ENCODE measurements at places on chromosomes 6 and 20.

- DNase-seq: no peak
Measured at GRCh38 chr6:111709615-111710398, 104.1 kb upstream of the TRAF3IP2 start.

GRCh38 chr20:50267041-50267865 is 76.6 kb downstream of the CEBPB start:
- DNase-seq: peak; percentile 89

- no peak for DNase-seq
Measured at GRCh38 chr6:87029711-87030314, 65.1 kb downstream of the CGA start.

GRCh38 chr6:43290905-43291355 is 7.1 kb upstream of the SLC22A7 start:
- DNase-seq: no peak

- no peak for DNase-seq
Measured at GRCh38 chr20:36624944-36625324, 19.4 kb downstream of the RAB5IF start.

DNA sequence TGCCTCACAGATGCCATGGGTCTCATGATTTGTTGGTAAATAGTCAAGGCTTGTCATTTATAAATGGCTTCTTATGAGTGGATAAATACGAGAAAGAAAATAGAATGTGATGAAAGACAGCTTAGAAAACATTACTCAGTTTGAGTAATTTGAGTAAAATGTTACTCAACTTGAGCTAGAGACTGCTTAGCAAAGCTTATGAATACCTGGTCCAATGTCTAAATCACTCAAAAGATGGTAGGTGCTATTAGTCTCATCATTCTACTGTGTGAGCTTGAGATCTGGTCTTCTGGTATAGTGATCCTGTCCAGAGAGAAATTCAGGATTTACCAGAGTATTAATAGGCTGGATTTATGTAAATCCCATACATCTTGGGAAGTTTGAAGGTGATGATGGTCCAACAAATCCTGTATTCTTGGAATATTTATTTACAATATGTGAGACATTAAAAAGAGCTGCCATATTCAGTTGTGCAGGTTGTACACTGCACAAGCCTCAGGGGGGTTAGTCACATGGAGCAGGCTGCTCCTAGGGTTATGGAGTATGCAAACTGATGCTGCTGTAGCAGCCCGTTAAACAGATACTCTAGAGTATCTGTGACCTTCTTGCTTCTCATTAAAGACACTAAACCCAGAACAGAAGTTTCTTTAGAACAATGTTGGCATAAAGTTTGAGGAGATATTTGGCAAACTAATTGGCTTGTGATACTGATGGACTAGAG is 112.9 kb downstream of the RCAN2 start:
- no peak for DNase-seq

DNA sequence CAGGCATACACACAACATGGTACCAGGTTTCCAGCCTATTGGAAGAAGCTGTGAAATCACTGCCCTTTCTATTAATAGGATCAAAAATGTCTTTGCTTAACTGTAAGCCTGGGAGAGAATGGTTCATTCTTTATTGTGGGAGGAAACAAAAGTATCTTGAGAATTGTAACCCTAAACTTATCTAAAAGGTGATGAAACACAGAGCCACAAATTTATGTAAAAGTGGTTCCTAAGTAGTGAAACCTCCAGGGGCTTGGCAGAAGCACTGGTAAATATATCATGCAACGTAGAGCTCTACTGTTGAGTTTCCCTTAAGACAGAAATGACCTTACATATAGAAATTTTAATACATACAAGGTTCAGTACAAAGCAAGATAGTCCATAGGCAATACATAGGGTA is 17.2 kb upstream of the NOX3 start:
- DNase-seq: no peak
